ENCODE measurements at places on chromosomes 12 and 14.

GRCh38 chr12:45660330-45660729, 69.2 kb upstream of the ARID2 start:
- no peak for DNase-seq

GRCh38 chr12:118617611-118618450, 241.5 kb downstream of the SUDS3 start:
- DNase-seq = no peak

GRCh38 chr14:87196436-87196835, 796.5 kb downstream of the GALC start:
- no peak for DNase-seq

GRCh38 chr12:47828976-47829482, 9.3 kb upstream of the HDAC7 start:
- no peak for DNase-seq

DNA sequence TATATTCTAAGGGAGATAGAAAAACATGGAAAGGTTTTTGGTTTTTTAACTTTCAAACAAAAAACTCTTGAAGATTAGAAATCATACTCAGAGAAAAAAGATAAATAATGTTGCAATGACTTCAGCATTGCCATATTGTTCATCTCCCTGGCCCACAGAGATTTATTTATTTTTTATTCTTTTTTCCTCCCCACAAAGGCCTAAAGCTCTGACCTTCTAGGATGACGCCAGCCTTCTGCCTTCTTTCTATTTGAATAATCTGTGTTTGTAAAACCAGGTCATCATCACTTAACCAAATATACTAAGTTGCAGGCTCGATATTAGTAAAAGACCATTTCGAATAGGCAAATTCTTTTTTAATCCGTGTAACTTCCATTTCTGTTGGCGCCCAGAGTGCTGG, 4.4 kb upstream of the DCP1B start:
- no peak for DNase-seq

DNA sequence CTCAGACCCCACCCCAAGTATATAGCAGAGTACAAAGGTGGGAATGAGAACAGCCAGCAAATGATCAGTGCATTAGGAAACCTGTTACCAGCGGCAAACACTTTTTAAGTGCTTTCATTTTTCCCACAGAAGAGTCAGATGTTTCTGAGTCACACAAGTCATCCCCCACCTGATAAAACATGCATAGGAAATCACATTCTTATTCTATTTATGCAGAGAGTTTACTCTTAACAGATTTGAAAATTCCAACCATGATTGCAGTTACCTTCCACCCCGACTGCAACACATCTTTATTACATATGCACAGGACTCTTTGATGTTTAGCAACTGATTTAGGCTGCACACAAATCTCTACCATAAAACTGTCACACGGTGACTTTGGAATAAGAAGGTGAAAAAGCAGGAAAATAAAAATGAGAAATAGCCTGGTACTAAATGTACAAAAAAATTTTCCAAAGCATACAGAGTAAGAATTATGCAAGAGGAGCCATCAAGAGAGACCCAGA, 236.4 kb downstream of the PAWR start:
- DNase-seq = no peak

DNA sequence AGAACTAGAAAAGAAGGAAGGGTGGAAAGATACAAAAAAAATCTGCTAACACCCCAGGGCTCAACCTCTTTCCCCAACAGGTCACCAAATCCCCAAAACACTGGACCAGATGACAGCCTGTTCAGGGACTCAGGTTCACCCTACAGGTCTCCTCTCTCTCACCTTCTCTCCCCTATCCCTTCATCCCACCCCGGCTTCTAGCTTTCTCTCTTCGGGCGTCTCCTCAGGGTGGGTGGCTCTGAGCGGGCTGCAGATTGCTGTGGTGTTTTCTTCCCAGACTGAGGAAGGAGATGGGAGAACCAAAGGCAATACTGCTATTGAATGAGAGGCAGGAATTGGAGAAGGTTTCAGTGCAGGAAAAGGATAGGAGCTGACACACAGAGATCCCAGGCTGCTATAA, 39.3 kb downstream of the ANO2 start:
- no peak for DNase-seq

DNA sequence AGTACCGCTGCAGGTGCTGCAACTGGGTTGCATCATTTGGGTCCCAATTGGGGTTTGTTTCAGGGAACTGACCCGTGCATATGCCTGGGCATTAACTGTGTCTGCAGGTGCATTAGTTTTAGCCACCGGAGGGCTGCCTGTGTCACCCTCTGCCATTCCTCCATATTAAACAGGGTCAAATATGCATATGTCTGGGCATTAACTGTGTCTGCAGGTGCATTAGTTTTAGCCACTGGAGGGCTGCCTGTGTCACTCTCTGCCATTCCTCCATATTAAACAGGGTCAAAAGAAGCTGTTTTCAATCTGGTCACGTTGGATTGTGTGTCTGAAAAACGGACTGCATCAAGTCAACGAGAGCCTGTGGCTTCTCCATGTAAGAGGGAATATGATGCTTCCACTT, 1317.0 kb downstream of the TMEM121 start:
- DNase-seq = no peak

- DNase-seq = no peak
Observed at GRCh38 chr12:2118061-2118460, 65.3 kb downstream of the CACNA1C start.

DNA sequence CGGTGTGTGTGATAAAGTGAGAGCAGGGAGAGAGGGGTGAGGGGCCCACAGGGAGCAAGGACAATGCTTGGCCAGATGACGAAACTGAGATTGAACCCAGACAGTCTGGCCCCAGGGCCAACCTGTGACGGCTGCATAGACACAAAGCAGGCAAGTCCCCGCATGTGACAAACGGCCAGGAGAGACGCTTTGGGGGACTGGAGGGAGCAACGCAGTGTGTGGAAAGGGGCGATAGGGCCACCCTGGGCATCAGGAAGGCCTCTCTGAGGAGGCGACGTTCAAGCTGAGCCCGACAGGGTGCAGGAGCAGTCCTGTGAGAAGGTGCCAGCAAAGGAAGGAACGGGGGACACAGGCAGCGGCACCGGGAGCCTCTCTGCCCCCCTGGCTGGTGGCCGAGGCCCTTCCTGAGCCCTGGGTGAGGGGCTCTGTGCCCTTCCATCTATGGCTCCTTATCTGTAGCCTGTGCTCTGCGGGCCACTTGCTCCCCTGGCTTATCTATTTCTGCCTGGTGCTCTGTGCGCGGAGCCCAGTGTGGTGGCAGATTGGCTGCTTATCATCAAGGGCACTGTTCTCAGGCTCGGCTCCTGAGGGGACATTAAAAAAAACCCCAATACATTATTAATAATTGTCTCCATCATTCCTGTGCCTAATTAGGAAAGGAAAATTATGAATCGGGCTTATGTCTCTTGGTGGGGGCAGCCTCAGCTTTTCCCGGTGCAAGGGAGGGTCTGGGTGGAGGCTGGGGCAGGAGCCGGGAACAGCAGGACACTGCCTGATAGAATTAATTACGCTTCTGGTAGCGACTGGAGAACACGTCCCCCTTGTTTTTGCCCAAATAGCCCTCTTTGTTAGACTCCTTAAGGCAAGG, 39.8 kb downstream of the PRIMA1 start:
- no peak for DNase-seq

GRCh38 chr12:111268738-111269572, 99.9 kb downstream of the PHETA1 start:
- DNase-seq = no peak

DNA sequence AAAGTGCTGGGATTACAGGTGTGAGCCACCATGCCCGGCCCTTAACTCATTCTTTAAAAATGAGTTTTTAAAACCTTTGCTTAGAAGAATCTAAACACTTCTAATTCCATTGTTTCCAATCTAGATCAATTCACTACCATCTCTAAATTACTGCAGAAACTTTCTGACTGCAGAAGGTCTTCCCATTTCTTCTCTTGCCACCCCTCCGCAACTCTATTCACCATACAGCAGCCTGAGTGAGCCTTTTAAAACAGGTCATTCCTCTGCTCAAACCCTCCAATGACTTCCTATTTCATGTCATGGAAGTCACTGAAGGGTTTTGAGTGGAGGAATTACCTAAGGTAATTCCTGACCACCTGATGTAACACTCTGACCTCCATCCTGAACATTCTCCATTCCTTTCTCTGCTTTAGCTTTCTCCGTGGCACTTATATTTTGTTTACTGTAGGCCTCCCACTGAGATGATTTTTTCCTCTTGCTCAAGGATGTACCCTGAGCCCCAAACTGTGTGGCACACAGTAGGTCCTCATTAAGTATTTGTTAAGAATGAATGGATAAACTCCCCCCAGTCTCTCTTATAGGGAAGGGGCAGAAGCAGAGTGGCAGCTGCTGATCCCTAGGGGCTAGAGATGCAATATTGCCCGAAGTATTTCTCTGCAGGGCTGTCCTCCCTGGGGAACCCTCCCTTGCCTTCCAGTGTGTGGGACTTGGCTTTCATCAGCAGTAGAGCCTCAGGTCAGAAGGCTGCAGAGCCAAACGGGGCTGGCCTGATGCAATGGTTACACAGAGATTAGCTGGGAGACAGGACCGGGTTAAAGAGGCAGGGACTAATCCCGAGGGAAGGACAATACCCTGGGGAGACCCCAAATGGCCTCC, 1.2 kb downstream of the DDIT3 start:
- DNase-seq = no peak

DNA sequence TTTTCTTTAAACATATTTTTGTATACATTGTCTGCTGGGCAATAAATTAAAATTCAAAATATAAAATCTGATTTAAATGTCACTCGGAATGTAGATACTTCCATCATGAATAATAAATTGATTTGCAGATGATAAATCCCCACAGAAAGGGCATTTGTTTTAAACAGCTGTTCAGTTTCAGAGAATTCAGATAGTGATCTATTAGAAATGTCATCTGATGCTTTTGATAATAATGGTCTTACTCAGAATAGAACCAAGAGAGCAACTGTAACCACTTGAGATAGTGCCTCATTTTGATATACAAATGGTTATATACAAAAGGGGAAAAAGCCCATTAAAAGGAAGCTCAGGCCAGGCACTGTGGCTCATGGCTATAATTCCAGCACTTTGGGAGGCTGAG, 43.4 kb downstream of the CDK17 start:
- DNase-seq = no peak

DNA sequence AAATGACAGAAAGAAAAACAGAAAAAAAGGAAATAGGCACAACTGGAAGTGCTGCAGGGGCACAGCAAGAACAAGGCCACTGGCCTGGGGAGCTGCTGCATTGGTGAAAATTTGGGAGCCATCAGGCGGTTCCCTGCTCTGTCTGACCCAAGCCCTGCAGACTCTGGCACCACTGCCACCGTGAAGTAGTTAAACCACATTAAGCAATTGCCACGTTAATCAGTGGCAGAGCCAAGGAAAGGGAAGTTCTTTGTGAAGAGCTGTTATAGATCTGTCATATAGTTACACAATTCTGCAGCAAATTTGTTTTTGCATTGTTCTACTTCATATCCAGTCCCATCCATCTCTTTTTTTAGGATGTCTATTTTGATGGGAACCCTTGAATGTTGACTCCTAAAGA, 915.3 kb downstream of the FSCB start:
- no peak for DNase-seq

GRCh38 chr12:132523576-132524331, 33.8 kb downstream of the FBRSL1 start:
- DNase-seq = peak; percentile 76

DNA sequence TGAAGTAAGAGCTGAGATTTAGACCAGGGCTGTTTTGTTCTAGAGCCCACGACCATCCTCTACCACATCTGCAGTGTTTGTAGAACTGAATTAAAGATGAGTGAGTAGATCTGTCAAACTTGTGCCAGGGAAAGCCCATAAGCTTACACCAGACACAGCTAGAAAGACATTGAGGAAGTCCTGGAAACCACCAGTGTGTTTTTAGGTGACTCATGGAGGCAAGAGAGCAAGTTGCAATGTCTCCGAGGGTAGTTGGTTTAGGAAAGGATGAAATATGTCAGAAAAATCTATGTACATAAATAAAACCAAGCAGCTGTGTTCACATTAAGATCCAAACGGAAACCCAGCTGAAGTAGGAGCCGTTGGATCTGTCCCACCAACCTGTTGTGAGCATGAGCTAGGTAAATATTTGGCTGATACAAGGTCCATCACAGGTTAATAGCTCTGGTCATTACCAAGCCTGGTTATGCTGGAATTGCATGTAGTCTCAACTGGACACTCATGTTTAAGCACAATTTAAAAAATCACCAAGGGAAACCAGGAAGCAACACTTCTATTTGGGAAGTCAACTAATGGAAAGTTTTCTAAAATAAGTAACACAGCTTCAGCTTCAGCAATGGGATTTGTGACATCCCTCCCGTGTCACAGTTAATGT, 49.9 kb upstream of the PLEKHG3 start:
- no peak for DNase-seq

DNA sequence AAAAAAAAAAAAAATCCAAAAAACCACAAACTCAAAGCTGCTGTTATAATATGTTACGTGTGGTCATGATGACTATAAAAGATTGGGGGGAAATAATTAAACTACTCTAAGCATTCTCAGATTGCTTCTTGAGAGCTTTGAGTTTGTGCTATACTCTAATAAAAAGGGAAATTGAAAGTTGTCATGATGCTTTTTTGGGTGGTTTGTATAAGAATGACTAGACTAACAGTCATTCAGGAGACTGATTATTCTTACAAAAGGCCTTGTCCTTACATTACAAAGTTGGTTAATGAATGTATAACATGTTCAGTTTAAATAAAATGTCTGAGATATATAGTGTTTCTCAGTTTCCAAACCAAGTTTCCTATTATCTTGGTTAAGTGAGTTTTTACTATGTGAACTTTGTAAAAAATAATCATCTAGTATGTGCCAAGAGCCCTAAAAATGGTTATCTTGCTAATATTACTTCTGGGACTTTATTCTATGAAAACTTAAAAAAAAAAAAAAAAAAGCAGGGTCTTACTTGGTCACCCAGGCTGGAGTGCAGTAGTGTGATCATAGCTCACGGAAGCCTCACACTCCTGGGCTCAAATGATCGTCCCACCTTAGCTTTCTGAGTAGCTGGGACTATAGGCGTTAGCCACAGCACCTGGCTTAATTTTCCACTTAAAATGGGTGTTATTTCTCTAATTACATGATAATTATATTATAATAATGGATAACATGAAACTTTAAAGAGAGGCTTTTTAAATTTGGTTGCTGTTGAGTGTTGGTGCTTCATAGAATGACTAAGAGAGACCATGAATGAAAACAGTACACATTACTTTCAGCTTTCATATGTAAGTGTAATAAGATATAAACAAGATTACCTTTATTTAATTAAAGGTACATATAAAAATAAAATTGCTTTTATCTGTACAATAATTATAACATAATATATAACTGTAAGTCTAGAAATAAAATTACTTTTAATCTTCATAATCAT, 459.6 kb upstream of the RGS6 start:
- DNase-seq = no peak

Data from effector memory CD8-positive, alpha-beta T cell (primary cell).